ENCODE measurements at places on chromosomes 7 and 10.

GRCh38 chr7:91835091-91835825, 45.2 kb downstream of the MTERF1 start:
- DNase-seq = no peak

GRCh38 chr10:84685047-84685660, 356.8 kb downstream of the CCSER2 start:
- no peak for DNase-seq

DNA sequence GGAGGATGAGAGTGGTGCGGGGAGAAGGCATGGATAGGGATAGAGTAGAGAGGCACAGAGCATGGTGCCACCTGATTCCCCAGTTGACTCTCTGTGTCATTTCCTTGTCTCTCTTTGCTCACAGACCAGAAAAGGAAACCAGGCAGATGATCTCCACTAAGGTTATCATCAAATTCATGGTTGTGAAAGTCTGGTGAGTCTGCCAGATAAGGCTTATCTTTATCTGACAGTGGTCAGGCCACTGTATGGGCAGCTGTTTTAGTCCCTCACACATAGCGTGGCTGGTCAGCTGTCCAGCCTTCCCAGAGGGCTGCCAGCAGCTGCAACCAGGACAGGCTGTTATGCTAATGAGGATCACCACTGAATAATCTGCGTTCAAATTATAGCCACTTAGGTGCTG, 99.0 kb downstream of the ADRA2A start:
- no peak for DNase-seq

DNA sequence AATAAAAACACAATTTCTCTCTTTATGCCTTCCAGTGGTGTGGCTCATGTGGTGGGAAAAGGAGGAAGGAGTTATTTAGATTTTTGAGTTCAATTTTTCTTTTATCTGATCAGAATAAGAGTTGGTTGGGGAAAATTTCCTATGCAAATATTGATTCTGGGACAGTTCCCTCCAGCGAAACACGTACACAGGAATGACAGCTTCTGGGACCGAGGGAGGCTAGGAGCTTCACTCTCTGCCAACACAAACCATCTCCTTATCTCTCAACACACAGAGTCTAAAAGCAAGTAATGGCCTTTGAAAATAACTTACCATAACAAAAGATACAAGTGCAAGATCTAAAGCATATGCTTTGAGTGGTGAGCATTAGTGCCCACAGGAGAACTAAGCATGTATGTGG, 122.7 kb downstream of the RAPGEF5 start:
- DNase-seq = no peak

GRCh38 chr10:43821103-43821502, 172.4 kb upstream of the ZNF32 start:
- DNase-seq = no peak

DNA sequence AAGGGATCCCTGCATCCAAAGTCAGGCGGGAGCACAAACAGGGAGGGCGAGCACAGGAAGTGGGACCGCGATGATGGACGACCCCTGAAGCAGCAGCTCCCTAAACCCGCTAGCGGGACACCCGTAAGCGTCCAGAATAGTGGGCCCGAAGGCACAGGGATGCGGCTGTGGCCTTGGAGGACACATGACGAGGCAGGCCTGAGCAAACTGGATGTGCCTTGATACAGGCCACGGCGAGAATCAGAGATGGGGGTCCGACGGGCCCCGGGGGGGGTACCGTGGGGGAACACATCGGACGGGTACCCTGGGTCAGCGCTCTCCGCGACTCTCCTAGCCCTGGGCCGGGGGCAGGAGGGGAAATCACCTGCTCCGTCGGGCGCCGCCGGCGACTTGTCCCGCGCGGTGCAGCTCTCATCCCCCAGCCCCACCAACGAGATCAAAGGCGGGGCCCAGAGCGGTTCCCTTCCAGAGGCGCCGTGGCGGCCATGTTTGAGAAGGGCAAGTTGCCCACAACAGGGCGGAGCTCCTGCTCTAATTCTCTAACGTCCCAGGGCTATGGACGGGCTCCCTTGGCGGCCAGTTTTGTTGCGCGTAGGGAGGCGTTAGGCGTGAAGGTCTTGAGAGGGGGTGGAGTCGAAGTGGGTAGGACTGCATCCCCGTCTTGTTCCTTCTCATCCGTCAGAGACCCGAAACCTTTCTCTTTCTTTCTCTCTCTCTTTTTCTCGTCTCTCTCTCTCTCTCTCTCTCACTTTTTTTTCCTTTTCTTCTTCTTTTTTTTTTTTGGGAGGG, at the start of gene CUEDC2:
TSS of gene CUEDC2 (minus strand) at position 413 of the 789 bp plus-strand sequence. CDS start 7,386 bp downstream, outside the sequence.
- DNase-seq = peak; percentile 98

- no peak for DNase-seq
These were observed 3.6 kb downstream of the ATP6V1F start for GRCh38 chr7:128865996-128866877.

DNA sequence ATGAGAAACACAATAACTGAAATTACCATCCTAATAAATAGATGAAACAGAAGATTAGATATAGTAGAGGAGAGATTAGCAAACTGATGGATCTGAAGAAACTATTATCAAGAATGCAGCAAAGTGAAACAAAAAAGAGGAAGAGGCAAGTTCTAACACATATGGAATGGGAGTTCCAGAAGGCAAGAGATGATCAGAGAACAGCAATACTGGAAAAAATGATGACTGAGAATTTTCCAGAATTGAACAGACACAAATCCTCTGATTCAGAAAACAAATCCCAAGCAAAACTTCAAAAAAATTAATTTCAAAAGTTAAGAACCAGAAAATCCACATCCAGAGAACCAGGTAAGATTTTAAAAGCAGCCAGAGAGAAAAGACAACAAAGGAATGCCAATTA, 20.2 kb upstream of the CYREN start:
- no peak for DNase-seq

DNA sequence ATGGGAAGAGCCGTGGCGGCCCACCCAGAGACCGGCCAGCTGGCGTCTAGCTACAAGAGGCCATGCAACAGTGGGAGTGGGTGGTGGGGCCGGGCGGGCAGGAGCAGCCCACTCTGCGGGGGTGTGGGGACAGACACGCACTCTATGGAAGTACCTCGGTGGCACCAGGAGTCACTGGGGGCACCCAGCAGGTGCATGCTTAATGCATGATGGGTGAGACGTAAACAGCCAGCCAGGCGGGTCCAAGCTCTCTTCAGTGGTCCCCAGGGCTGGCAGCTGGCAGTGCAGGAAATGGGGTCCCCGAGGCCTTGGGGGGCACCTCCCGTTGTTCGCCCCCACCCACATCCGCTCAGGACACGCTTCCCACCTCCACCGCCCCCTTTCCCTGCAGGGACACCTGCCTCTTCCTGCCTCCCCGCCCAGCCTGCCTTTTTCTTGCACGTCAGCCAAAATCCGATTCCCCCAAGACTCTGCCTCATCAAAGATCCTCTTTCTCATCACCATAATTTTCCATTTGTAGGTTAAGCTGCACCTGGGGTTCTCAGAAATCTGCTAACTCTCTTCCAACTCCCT, 22.6 kb upstream of the PSMG3 start:
- no peak for DNase-seq

DNA sequence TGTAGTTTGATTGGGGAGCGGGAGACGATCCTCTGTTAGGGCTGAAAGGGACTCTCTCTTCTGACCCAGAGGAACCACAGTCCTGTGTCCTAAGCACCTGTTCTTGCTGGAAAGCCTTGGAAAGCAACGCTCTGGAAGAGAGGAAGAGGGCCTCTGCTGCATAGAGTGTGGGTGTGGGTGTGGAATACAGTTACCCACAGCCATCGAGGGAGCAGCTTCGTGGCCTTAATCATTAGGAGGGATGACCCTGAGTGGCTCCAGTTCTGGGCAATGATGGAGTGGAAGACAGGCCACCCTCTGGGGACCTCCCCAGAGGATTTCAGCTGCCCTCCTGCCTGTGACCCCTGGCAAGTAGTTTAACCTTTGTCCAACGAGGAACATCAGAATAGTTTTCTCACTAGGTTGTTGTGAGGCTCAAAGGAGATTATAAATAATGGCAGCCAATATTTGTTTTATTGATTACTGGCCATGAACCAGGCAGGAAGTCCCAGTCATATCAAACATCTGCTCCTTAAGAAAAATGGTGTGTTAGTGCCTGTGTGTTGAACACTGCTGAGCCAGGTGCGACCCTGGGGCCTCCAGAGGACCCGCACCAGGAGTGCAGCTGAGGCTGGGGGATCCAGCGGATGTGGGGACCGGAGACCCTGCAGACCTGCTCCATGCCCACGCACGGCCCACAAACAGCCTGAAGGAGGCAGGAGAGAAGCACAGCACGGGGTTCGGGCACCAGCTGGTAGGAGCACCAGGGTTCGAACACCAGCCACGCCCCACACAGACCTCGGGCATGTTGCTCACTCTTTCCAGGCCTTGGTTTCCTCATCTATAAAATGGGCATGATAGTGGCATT, 35.6 kb downstream of the FAM241B start:
- no peak for DNase-seq

GRCh38 chr7:38220452-38220851, 42.4 kb downstream of the STARD3NL start:
- DNase-seq = no peak

- peak; percentile 63 for DNase-seq
These were observed 186.2 kb downstream of the MACC1 start for GRCh38 chr7:20030915-20031362.

- peak; percentile 53 for DNase-seq
These were observed 12.1 kb upstream of the STK17A start for GRCh38 chr7:43570688-43571365.

DNA sequence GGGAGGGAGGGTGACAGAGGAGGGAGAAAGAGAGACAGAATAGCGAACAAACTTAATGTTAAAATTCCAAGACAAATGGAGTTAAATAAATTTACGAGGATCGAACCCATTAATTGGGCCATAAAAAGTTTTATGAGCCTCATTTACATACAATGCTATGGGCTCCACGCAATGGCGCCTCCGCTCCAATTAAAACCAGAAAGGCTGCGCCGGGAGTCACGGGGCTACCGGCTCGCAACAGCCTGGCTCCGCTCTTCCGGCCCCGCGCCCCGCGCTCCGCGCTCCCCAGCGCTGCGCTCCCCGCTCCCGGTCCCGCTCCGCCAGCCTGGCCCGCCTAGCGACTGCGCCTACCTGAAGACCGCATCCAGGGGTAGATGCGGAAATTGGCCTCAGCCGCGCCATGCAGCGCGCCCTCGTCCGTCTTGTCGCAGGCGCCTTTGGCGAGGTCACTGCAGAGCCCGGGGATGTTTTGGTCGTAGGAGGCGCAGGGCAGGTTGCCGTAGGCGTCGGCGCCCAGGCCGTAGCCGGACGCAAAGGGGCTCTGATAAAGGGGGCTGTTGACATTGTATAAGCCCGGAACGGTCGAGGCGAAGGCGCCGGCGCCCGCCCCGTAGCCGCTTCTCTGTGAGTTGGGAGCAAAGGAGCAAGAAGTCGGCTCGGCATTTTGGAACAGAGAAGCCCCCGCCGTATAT, 513 bp downstream of the HOXA7 start:
- peak; percentile 58 for DNase-seq

- peak; percentile 35 for DNase-seq
These were observed 2.3 kb upstream of the COL1A2 start for GRCh38 chr7:94392393-94392786.

DNA sequence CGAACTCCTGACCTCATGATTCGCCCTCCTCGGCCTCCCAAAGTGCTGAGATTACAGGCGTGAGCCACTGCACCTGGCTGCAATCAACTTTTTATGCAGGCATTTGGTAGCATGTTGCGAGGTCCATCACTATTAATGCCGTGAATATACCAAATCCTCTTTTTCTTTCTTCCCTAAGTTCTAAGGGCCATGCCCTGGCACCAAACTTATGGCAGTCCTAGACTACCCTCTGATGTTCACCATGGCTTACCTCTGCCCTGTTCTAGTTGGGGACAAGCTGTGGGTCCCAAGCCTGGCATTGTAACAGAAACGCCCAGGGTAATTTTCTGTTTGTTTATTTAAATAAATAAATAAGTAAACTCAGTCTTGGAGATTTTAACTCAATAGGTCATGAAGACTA, 13.3 kb downstream of the PRSS2 start:
- DNase-seq = peak; percentile 7
